ENCODE measurements at places on chromosomes 5 and 9.

GRCh38 chr5:91059409-91059808, 323.7 kb downstream of the ARRDC3 start:
- no peak for DNase-seq

DNA sequence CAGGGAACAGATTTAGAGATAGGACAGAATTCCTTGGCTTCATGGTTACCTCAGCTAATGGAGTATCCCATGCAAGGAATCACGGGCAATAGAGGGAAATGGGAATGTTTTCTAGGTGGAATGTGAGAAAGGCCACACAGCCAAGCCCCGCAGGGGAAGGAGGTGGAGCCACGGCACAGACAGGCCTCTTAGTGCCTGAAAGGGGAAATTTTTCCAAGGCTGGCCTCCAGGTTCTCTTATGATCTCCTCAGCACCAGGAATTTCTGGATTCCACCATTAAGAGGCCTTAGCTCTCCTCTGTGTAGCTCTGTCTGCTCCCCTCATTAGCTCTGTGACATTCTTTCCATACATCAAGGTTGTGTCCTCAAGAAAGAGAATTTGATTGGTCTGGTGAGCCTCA, 124.7 kb downstream of the GALNT10 start:
- no peak for DNase-seq

DNA sequence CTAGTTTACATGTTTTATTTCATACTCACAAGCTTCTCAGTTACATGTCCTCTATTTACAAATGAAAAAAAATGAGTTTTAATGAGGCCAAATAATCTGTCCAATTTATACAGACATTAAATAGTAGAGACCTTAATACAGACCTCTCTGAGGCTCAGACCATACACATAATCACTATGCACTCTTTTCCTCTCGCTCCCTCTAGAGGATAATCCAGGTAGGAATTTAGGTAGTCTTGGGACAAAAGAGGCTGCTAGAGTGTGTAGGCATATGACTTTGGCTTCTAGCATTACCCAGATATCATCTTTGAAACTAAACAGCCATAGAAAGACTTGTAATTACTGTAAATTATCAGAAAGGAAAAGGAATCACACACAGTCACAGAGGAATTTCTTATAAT, 444.7 kb downstream of the HINT1 start:
- no peak for DNase-seq

GRCh38 chr5:109876030-109876725, 186.5 kb downstream of the MAN2A1 start:
- DNase-seq = no peak

- no peak for DNase-seq
Observed at GRCh38 chr5:138336952-138337684, 948 bp upstream of the FAM53C start.

GRCh38 chr5:140591747-140592372, 27.2 kb downstream of the SLC35A4 start:
- DNase-seq = no peak

DNA sequence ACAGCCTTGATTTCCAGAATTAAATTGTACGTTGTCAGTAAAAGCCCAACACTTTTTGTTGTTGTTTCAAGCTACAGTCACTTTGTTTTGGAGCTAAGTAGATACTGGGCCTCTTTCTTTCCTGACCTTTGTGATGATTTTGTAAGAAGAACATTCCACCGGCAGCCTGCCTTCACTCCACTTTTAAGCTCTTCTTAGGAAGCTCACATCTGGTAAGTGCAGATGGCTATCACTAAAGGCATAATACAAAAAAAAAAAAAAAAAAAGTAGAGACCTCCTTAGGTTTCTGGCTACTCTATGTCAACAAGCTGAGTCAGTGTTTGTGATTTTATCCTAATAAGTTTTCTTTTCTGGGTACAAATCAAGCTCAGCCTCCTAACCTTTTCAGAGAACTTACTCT, 1922.1 kb upstream of the WWC1 start:
- no peak for DNase-seq

GRCh38 chr9:36985769-36986467, 48.1 kb downstream of the PAX5 start:
- no peak for DNase-seq

GRCh38 chr9:108108852-108109448, 619.4 kb upstream of the KLF4 start:
- DNase-seq = no peak

DNA sequence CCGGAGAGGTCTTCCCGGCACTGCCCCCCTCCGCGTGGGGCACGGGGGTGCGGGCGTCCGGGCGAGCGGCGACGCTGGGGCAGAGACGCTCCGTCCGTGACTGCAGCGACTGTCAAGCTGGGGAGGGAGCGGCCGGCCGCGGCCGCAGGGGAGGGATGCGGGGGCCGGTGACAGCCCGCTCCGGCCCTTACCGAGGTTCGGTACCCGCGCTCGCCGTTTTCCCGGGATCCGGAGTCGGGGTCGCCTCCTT, 400 bp downstream of the KDM4C start:
- no peak for DNase-seq

GRCh38 chr5:83608122-83608521, 112.5 kb downstream of the HAPLN1 start:
- DNase-seq = no peak

- no peak for DNase-seq
Observed at GRCh38 chr5:171308453-171309275, at the start of gene TLX3. Gene TLX3, plus strand, starts transcription at chr5:171309248. Its CDS starts 118 bp downstream, at chr5:171309366.

DNA sequence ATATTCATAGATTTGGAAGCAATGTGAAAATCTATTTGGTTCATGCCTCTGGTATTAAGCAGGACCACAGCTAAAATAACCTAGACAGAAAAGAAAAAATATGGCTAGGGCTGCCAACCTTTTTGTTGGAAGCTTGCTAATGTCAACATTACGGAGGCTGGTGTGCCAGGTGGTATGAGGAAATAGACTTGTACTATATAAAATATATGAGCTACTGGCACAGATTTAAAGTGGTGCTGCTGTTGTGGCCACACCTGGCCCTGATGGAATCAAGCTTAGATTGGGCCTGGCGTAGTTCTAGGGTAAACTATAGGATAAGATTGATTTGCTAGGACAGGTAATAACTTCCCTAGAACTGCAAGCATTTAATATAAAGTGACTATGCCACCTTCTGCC, 10.6 kb upstream of the PARP8 start:
- no peak for DNase-seq

DNA sequence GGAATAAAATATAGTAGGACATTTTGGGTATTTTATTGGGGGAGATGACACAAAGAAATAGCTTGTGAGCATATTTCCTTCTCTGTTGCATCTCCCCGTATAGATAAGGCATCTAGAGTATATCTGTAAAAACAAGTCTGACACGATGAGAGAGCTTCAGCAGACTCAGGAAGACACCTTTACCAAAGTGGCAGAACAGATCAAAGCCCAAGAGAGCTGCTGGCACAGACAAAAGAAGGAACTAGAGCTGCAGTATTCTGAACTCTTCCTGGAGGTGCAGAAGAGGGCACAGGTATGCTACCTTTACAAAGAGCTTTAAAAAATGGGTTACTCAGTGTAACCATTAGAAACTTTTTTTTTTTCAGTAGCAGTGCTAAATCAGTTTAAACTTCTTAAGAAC, 176.7 kb downstream of the CCDC171 start:
- no peak for DNase-seq

- no peak for DNase-seq
Observed at GRCh38 chr9:13174906-13175639, 104.4 kb downstream of the MPDZ start.

DNA sequence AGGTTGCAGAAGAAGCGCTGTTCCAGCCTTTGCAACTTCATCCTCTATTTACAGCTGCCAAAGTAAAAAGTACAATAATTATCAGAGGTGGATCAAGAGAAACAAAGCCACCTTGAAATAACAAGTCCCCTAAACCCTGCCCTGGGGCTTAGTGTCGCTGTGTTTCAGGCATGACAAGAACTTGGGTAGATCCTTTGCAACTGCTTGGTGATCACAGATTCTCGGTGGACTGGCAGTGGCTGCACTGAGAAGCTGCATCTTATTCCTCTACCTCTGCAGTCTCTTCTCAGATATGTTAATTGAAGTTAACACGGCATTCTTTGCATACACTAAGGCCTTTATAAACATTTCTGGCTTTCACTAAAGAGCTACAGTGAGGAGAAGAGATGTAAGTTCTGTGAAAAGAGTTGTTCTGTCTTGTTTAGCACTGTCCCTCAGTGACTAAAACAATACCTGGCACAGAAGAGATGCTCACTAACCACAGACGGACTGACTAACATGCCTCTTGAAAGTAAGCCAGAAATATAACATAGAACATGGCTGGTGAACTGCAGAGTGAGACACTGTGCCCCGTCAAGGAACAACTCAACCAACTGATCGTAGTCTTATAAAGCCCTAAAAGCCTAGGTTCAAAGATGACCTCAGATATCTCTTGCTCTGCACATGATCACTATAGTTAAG, 144.2 kb downstream of the MLLT3 start:
- DNase-seq = no peak

DNA sequence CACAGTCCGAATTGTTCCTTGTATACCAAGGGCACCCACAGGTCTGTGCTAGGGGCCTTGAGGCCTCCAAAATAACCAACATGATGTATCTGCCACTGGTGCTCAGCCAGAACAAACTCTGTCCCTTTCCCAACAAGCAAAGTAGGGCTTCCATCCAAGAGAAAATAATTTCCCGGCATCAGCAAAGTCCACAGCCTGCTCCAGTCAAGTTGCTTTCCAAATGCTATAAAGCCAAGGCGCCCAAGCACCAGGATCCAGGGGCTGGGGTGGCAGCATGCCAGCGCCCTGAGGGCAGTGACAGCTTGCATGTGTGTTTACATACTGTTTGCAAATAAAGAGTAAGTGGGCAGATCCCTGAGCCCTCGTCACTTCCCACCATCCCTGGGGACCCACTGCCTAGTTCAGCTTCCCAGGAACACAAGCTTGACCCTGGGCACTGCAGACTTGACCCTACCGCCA, 155.9 kb downstream of the ERCC6L2 start:
- DNase-seq = no peak

DNA sequence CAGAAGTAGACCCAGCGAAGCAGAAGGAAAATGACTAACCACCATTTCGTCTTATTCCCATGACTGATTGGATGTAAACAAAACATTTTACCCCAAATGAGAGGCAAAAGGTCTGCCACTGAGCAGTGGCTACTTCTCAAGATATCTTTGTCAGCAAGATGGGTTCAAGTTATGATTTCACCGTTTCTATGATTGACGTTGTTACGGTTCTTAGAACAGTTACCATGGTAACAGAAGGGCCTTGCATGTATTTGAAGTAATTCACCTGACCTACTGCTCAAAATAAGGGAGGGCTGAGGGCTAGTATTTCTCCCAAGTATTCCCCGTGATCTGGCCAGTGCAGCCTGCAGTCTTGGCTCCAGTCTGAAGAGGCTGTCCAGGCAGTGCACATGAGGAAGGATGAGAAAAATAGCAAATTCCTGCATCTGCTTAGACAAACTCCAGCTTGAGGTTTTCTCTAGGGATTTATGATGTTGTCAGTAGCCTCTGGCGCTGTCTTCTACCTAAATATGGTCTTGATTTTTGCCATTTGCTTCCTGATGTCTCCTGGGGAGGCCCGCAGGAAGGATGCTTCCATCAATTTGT, 372.7 kb downstream of the TMEM38B start:
- no peak for DNase-seq

GRCh38 chr9:99824378-99825171, 2.9 kb downstream of the NR4A3 start:
- DNase-seq = peak; percentile 43

DNA sequence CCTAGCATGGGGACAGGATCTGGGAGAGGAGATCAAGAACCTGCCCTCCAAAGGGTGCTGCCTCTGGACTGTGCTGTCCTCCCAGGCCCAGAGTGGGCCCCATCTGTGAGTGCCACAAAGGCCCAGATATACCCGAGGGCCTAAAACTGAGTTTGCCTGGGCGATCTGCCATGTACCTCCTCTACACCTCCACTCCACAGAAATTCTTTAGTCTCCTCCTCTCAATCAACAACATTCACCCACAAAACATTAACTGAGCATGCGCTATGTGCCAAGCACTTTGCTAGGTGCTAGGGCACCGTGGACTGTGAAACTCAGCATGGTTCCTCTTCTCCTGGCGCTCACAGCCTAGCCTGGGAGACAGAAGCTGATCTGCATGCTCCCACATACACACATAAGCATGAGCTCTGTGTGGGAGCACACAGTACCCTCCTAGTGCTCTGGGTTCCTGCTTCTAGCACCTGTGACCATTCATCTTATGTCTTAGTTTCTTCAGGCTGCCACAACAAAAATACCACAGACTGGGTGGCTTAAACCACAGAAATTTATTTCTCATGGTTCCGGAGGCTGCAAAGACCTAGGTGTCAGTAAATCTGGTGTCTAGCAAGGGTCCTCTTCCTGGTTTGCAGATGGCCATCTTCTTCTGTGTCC, 82.0 kb upstream of the FSTL4 start:
- no peak for DNase-seq

DNA sequence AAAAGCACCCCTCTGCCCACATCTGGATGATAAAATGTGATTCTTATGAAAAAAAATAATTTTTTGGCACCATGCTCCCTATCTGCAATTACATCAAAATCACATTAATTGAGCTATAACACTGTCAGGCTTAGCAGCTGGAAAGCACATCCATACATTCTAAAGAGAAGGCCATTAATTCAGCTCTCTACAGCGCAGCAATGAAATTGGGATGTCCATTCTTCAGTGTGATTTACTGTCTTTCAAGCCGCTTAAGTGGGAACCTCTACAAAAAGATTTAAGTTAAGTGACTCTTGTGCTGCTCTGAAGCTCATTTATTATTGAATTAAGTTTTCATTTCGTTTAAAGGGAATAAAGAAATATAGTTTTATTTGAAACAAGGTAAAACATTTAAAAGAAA, 171.3 kb downstream of the EBF1 start:
- DNase-seq = no peak

DNA sequence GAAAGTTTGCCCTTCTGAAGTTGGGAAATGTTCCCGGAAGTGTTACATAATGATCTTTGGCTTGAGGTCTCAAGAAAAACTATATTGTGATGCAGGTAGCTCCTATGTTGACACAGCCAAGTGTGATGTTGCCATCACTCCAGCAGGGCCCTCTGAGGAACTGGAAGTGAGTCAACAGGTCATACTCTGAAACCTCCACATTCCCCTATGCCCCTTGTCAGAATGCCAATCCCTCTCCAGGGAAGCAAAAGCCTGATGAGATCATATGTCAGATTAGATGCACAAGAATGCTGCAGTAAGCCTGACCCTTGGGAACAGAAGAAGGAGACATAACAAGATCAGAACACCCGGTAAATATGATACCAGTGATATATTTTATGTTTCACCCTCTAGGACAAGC, 66.8 kb upstream of the ITGA2 start:
- DNase-seq = no peak

- no peak for DNase-seq
Observed at GRCh38 chr9:69916950-69917349, 96.3 kb downstream of the CFAP95 start.

DNA sequence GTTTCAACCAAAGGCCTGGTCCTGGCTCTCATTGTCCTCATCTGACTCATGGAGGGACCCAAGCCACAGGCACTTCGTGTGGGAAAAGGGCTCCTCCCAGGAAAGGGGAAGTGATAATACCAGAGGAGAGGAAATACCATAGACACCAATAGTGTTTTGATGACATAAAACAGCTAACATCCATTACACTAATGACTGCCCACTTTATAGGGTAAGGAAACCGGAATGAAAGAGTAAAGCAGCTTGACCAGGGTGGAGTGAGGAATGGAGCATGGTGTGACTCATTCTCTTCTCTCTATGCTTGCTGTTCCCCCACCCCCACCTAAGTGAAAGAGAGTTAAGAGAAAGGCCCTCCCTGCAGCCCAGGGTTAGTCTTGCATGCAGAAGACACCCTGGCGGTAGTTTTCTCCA, 67.4 kb upstream of the HRH2 start:
- no peak for DNase-seq

Measured in stimulated activated CD8-positive, alpha-beta memory T cell treated with anti-CD3 and anti-CD28 coated beads, Interleukin-4, amount 100 ng/mL, for 4 hours (primary cell).